ENCODE measurements at places on chromosomes 16 and 17.

DNA sequence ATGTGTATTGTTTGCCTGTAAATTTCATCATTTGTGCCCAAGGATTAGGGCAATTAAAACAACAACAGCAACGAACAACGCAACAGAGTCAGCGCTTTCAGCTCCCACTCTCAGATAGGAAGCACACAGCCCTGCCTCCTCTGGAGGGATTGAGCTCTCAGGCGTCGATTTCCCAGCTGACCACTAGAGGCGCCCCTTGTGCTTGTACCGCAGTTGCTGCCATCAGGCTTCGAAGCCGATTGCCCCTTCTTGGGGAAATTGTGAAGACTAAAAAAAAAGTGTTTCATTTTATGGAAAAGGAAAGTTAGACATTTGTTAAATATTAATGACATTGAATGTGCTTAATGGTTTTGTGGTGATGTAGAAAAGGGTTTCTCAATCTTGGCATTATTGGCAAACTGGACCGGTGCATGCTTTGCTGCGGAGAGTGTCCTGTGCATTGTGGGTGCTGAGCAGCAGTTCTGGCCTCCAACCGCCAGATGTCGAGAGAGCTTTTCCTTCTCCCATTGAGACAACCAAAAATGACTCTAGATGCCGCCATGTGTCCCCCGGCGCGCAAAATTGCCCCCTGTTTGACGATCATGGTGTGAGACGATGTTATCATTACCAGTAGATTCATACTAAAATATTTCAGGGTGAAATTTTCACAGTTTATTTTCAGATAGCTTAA, 650.4 kb upstream of the RBFOX1 start:
- H3K27ac ChIP-seq: no peak overlapping the region
- H3K4me3 ChIP-seq: no peak overlapping the region
- no peaks in the 10 kb centered on the region for H3K36me3 ChIP-seq
- H3K27me3 ChIP-seq: peaks cover 54% of the 10 kb centered on the region
- no peaks in the 10 kb centered on the region for H3K4me1 ChIP-seq

GRCh38 chr16:30382111-30382881, at the start of gene SEPTIN1:
Gene SEPTIN1, minus strand, starts transcription at chr16:30382561. Its CDS starts 19 bp downstream, at chr16:30382542.
- peaks cover 2% of the 10 kb centered on the region for H3K36me3 ChIP-seq
- no peak for DNase-seq
- peak within 1 kb of the TSS; percentile 59 for H3K27ac ChIP-seq
- no peak within 1 kb of the TSS for H3K4me3 ChIP-seq
- no peaks in the 10 kb centered on the region for H3K27me3 ChIP-seq
- peaks cover 7% of the 10 kb centered on the region for H3K4me1 ChIP-seq

GRCh38 chr16:53775106-53775820, 71.3 kb downstream of the FTO start:
- H3K4me1 ChIP-seq: peaks cover 40% of the 10 kb centered on the region
- H3K4me3 ChIP-seq: no peak overlapping the region
- DNase-seq: no peak
- no peaks in the 10 kb centered on the region for H3K27me3 ChIP-seq
- no peak overlapping the region for H3K27ac ChIP-seq
- H3K36me3 ChIP-seq: no peaks in the 10 kb centered on the region

DNA sequence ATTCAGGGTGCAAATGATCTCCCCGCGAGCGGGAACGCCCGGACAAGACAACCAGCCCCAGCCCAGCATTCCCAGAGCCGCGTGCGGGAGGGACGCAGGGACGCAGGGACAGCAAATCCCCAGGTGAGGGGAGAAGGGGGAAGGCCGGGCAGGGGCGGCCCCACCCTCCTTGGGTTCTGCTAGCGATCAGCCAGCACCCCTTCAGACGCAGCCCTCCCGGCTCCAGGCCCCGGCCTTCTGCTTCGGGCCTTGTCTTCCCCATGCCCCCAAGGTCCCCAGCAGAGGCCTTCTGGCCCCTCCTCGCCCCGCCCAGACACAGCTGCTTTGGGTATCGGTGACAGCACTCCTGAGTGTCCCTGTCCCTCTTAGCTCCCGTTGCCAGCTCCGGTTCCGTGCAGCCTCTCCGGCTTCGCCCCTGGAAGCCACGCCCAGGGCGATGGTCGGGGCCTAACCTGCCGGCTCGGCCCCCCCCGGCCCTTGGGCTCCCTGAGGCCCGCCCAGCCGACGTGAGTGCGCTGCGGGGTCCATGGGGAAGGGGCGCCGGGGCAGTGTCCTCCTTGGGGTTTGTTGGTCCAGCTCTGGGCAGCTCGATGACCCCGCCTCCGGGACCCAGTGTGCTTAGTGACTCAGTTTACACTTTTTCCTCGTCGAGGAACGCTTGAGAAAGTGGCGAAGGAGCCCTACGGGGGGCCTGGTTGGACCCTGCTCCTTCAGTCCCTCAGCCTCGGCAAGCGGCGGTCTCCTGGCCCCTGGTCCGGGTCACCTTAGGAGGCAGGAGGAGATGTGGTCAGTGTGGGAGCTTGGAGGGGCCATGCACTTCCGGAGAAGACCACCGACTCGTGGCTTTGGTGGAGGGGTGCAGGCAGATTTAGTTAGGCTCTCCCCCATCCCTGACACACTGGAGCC, 50.5 kb upstream of the AMZ2 start:
- H3K27ac ChIP-seq: no peak overlapping the region
- no peak for DNase-seq
- H3K4me3 ChIP-seq: no peak overlapping the region

GRCh38 chr16:53950677-53951076, 246.7 kb downstream of the FTO start:
- H3K36me3 ChIP-seq: no peaks in the 10 kb centered on the region
- peaks cover 12% of the 10 kb centered on the region for H3K4me1 ChIP-seq
- no peaks in the 10 kb centered on the region for H3K27me3 ChIP-seq
- H3K27ac ChIP-seq: no peak overlapping the region
- no peak overlapping the region for H3K4me3 ChIP-seq

GRCh38 chr16:68528686-68529379, 10.3 kb upstream of the ZFP90 start:
- peak; percentile 78 for DNase-seq
- no peaks in the 10 kb centered on the region for H3K27me3 ChIP-seq
- peaks cover 11% of the 10 kb centered on the region for H3K4me1 ChIP-seq
- H3K27ac ChIP-seq: peak overlapping the region; percentile 87
- H3K4me3 ChIP-seq: peak overlapping the region; percentile 67

- DNase-seq: no peak
- H3K4me1 ChIP-seq: peaks cover 10% of the 10 kb centered on the region
- H3K36me3 ChIP-seq: no peaks in the 10 kb centered on the region
- H3K27me3 ChIP-seq: no peaks in the 10 kb centered on the region
- no peak overlapping the region for H3K4me3 ChIP-seq
Measured at GRCh38 chr17:17844500-17844899, 7.7 kb upstream of the SREBF1 start.

GRCh38 chr17:12310811-12311210, 290.1 kb downstream of the MAP2K4 start:
- no peak overlapping the region for H3K27ac ChIP-seq
- no peaks in the 10 kb centered on the region for H3K36me3 ChIP-seq
- no peaks in the 10 kb centered on the region for H3K4me1 ChIP-seq
- H3K27me3 ChIP-seq: peaks cover 3% of the 10 kb centered on the region

DNA sequence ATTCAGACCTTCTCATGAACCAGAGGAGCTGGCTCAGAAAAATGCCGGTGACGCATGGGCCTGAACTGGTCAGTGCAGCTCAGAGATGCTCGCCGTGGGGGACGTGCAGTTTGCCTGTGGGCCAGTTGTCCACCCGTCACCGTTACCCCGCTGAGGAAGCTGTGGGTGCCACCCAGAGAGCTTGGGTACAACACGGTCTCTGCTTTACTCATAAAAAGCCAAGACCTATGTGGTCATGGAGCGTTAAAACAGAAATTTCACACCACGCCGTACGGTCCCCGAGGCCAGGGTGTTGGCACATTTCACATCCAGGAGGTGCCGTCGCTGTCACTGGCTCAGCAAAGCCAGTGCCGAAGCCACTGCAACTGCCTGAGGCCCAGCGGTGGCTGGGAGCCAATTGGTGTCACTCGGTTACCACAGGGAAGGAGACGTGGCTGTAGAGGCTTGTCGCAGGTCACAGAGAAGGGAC, 120.9 kb downstream of the METRNL start:
- DNase-seq: no peak
- H3K27ac ChIP-seq: no peak overlapping the region
- no peaks in the 10 kb centered on the region for H3K36me3 ChIP-seq
- no peak overlapping the region for H3K4me3 ChIP-seq
- H3K27me3 ChIP-seq: no peaks in the 10 kb centered on the region
- H3K4me1 ChIP-seq: peaks cover 2% of the 10 kb centered on the region

DNA sequence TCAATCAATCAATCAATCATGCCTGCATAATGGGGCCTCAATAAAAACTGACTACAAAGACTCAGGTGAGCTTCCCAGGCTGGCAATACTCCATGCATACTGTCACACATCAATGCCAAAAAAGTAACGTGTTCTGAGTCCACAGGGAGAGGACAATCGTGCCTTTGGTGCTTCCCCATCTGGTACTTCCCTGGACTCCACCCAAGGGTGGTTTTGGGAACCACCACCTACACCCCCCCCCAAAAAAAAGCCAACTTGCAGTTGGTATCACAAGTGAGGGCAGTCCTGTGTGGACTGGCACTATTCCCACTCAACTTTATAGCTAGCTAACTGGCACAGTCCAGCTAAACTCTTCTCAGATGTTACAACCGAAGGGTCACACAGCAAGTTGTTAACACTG, 3.1 kb downstream of the ZDHHC7 start:
- DNase-seq: no peak
- no peaks in the 10 kb centered on the region for H3K36me3 ChIP-seq
- peak overlapping the region; percentile 52 for H3K27ac ChIP-seq
- peak overlapping the region; percentile 14 for H3K4me3 ChIP-seq
- peaks cover 55% of the 10 kb centered on the region for H3K4me1 ChIP-seq
- no peaks in the 10 kb centered on the region for H3K27me3 ChIP-seq

DNA sequence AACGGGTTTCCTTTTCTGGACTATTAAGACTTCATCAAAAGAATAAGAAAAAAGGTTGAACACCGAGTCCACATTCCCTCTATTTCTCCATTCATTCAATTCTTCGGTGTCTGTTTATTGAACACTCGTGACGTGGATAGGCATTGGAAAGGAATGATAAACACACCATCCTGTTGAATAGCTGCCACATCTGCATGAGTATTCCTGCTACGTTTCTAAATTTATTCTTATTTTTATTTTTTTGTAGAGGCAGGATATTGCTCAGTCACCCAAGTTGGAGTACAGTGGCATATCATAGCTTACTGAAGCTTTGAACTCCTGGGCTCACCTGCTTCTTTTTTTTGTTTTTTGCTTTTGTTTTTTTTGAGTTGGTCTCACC, 80.8 kb upstream of the CIBAR2 start:
- no peak for DNase-seq
- no peak overlapping the region for H3K4me3 ChIP-seq
- peaks cover 6% of the 10 kb centered on the region for H3K4me1 ChIP-seq

DNA sequence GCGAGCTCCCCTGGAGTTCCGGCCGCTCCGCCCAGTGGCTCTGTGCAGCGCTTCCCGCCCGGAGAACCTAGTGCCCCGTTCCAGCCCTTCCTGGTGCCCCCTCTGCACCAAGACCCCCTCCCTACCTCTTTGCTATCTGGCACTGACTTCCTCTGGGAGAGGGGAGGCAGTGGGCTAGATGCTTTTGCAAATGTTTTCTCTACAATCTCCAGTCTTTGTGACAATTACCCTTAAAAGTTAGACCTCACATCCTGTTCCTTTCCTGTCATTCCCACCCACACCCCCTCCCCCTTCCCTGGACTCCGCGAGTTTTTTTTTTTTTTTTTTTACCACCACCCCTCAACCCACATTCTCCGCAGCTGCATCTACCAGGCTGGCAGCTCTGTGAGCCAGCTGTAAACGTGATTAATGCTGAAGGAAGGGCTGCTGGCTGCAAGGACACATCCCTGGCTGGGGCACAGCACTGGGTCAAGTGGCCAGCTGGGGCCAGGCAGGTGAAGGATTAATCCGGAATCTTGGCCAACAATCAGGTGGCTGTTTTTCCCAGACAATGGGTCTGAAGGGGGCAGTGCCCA, 101.5 kb downstream of the MGAT5B start:
- peaks cover 8% of the 10 kb centered on the region for H3K4me1 ChIP-seq
- peak overlapping the region; percentile 96 for H3K27ac ChIP-seq
- peak overlapping the region; percentile 78 for H3K4me3 ChIP-seq
- no peak for DNase-seq

DNA sequence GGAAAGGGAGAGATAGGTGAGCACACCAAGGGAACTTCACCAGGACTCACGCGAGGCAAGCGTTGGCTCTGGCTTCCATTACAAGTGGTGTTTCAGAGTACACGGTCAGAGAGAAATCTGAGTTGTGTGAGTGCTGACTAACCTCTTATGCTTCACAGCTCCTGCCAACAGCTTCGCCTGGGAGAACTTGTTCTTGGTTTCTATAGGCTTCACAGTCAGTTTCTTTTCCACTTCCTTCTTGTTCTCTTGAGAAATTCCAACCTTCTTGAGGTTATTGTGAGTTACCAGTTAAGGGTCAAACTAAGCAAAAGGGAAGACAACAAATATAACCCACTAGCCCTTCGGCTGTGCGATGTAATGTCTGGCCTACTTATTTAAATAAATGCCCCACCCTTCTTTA, 18.9 kb downstream of the PSME3IP1 start:
- H3K27me3 ChIP-seq: no peaks in the 10 kb centered on the region
- no peak for DNase-seq
- H3K4me3 ChIP-seq: no peak overlapping the region
- peaks cover 29% of the 10 kb centered on the region for H3K36me3 ChIP-seq

DNA sequence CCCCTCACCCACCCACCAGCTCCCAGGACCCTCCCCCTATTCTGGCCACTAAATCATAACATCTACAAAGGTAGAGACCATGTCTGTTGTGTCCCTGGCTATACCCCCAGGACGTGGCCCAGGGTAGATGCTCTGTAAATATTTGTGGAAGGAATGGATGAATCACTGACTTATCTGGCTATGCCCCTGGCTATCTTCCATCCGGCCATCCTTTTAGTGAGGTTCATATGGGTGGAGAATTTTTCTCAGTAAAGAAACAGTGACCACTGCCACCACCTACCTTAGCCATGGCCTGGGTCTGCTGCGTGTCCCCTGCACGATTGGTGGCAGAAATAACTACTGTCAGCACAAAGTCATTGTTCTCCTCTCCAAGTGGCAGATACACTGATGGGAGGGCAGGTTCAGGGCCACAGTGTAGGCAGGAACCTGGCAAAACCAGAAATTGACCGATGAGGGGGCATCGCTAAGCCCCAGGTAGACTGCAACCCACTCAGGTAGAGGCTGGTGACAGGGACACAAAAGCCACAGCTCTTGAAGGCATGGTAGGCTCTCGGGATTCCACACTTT, 63.1 kb upstream of the BCO1 start:
- no peak overlapping the region for H3K4me3 ChIP-seq
- H3K4me1 ChIP-seq: no peaks in the 10 kb centered on the region
- no peak overlapping the region for H3K27ac ChIP-seq
- DNase-seq: no peak

GRCh38 chr16:56268799-56269198, 77.5 kb downstream of the GNAO1 start:
- peaks cover 10% of the 10 kb centered on the region for H3K4me1 ChIP-seq
- no peak overlapping the region for H3K4me3 ChIP-seq
- no peak for DNase-seq
- no peaks in the 10 kb centered on the region for H3K36me3 ChIP-seq

GRCh38 chr16:35298460-35299243, 1839.2 kb downstream of the TP53TG3F start:
- H3K27me3 ChIP-seq: no peaks in the 10 kb centered on the region
- no peak for DNase-seq
- no peak overlapping the region for H3K4me3 ChIP-seq
- no peaks in the 10 kb centered on the region for H3K4me1 ChIP-seq
- no peak overlapping the region for H3K27ac ChIP-seq

GRCh38 chr16:68473358-68474070, 25.2 kb upstream of the SMPD3 start:
- H3K27me3 ChIP-seq: no peaks in the 10 kb centered on the region
- no peak overlapping the region for H3K4me3 ChIP-seq
- DNase-seq: no peak
- no peak overlapping the region for H3K27ac ChIP-seq

GRCh38 chr17:37197336-37197735, 178.4 kb upstream of the C17orf78 start:
- no peak overlapping the region for H3K27ac ChIP-seq
- no peaks in the 10 kb centered on the region for H3K4me1 ChIP-seq
- H3K36me3 ChIP-seq: peaks cover 7% of the 10 kb centered on the region
- DNase-seq: no peak
